GM12878 (cell line): ENCODE measurements at places on chromosomes 1 and 21. TPM values are rescaled to one million over a fixed set of nuclear protein-coding genes. Genes with fewer than 3 reads are reported as not detected.

- no peak overlapping the region for H3K27ac ChIP-seq
- H3K27me3 ChIP-seq: no peaks in the 10 kb centered on the region
- no peaks in the 10 kb centered on the region for H3K4me1 ChIP-seq
- DNase-seq: no peak
- H3K36me3 ChIP-seq: no peaks in the 10 kb centered on the region
- no peak overlapping the region for H3K4me3 ChIP-seq
Observed at GRCh38 chr1:86872086-86872485, 41.8 kb downstream of the SELENOF start.

CBS gene
- 1.7 and 4.0 TPM in 2 replicates for polyA plus RNA-seq

NPR1 gene
- 0.08 and 0.17 TPM in 2 replicates for polyA plus RNA-seq

SPRR2A gene
- not detected in 2 replicates for polyA plus RNA-seq

DNA sequence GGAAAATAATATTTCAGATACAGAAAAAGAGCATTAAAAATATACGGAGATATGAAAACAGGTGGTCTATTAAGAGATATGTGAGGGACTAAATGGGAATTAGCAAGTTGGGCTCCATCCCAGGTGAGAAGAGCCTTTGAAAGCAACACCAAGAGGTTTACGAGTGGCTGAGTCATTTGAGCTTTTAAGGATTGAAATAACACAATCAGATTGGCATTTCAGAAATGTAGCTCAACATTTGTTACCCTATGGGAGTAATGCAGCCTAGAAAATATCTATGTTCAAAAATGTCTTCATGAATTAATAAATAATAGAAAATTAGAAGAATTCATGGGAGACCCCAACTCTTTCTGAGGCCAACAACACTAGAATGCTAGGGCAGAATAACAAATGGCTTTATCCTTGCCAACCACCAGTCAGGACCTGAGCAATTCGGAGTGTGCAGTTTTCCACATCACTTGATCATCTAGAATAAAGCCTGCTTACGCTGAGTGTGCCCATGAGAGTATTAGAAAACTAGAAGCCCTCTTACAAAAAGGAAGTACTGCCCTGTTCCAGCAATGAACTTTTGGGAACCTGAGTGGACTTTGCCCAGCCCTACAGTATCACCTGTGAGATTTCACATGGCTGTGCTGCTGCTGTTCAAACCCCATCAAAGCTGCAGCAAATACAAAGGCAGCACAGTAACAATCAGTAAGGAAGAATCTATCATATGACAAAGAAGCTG lies 538.0 kb upstream of the CAMK1G start:
- no peak overlapping the region for H3K27ac ChIP-seq
- no peaks in the 10 kb centered on the region for H3K4me1 ChIP-seq
- no peaks in the 10 kb centered on the region; the same call in 1 of the 2 replicates for H3K27me3 ChIP-seq
- no peak for DNase-seq
- H3K36me3 ChIP-seq: no peaks in the 10 kb centered on the region

DNA sequence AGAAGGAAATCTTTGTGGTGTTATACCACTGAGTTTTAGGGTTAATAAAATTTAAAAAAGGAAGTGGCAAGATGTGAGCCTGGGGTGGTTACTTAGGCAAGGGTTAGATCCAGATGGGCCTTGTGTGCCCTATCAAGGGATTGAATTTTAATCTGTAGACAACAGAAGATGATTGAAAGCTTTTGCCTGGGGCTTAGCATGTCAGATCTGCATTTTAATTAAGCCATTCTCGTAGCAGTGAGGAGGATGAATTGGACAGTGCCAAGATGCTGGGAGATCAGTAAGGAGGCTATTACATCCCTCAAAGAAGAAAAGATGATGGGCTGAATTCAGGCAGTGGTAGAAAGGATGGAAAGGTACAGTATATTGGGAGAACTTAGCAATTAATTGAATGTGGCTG lies 42.3 kb downstream of the HMGB4 start:
- no peaks in the 10 kb centered on the region; the same call in 1 of the 2 replicates for H3K4me1 ChIP-seq
- DNase-seq: no peak
- no peak overlapping the region for H3K4me3 ChIP-seq
- no peak overlapping the region for H3K27ac ChIP-seq
- no peaks in the 10 kb centered on the region for H3K36me3 ChIP-seq
